ENCODE measurements at places on chromosomes 7 and 10.

DNA sequence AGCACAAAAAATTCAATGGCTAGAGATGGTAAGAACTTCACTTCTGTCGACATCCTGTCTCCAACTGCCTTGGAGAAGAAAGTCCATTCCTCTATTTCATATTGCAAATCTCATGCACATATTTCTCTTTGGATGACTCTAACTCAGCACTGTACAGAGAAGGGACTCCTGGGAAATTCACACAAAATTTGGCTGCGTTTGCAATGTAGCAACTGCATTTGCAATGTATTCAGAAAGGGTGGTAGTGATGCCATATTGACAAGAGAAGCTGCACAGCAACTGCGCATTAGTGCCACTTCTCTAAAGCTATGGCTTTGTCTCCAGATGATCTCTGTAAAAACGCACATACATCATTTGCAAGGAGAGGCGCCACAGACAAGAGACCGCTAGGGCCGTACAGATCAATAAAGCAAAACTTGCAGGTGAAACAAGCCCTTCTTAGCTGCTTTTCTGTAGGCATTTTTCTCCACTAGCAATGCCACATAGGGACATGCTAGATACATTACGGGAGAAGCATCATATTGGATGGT, 389.5 kb downstream of the TCERG1L start:
- no peak for DNase-seq

- no peak for DNase-seq
Measured at GRCh38 chr10:51400392-51401096, 298.9 kb downstream of the CSTF2T start.

GRCh38 chr10:42781893-42782445, 626 bp upstream of the BMS1 start:
- DNase-seq: no peak

DNA sequence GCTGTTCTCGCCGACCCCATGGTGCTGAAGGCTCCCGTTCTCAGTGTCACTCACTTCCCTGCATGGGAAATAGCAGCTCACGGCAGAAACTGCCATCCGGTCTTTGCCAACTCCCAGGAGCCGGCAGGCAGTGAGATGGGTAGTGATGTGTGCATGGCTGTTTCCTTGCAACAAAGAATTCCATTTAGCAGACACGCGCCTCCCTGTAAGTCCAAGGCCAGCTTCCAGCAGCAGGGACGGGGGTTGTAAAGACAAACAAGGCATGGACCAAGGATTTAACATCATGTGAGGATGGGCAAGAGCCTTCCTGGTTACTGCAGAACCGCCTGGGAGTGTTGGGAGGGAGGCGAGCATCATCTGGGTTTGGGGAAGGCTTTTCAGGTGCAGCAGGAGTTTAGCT, 273.1 kb downstream of the GLRX3 start:
- DNase-seq: no peak
